ENCODE measurements at places on chromosomes 2 and 18.
A peak's percentile ranks its signal among the peaks of the same experiment; 100 is the strongest.

DNA sequence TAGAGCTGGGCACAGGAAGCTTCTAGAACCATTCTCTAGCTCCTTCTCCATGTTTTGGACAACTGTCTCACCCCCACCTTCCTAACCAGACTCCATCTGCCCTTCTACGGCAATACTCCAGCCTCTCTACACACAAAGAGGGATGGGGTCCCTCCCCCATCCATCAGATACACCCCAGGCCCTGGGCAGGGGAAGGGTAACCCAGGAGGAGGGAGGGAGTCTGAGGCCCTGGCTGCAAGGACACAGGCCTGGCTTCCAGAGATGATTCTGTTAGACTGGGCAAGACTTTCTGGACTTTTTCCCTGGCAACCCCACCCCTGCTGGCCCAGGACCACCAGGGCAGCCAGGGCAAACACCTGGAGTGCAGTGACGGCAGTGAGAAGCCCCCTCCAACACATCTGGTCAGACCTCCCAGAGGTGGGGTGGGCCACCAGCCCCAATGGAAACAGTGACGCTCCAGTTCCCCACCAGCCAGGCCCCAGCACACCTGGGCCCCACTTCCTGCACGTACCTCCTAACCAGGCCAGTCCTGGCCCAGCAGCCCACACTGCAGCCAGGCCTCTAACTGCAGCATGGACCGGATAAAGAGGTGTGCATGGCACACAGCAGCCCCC lies 6.5 kb downstream of the CYP26B1 start:
- DNase-seq = no peak

- DNase-seq = peak; percentile 24
Observed at GRCh38 chr18:2441544-2441943, 129.8 kb downstream of the METTL4 start.

DNA sequence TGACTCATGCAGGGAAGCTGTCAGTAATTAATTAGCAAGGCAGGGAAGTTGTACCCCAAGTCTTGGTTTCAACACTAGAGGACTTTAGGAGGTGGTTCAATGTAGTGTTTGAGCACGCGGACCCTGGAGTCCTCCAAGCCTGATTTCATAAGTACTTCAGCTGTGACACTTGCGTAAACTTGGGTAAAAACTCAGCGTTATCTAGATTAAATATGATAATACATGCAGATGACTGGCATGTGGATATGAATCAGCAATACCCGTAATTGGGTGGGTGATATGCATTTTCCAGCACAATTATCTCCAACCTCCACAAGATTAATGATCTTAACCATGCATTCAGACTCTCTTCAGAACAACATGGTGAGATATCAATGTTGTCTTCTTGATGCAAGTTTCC lies 5.2 kb downstream of the UGT1A7 start:
- DNase-seq = no peak

DNA sequence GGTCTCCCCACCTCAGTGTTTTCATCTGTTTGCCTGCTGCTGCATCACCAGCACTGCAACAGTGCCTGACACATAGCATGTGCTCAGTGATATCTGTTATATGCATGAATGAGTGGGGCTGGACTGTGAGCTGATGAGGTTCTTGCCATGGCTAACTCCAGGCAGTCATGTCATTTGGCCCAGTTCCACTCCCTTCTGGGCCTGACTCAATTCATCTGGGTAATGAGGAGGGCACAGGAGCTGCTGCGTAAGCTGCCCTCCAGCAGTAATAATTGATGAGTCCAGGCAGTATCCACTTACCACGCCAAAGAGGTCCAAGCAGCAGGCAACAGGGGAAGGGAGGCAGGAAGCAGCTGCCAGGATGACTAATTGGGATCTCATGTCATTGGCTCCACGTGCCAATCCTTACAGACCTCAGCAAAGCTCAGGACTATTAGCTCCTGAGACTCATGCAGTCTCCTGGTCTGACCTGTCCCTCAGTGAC lies 34.1 kb upstream of the MAT2A start:
- peak; percentile 90 for DNase-seq

GRCh38 chr2:60400462-60401246 lies 152.8 kb downstream of the BCL11A start:
- no peak for DNase-seq

DNA sequence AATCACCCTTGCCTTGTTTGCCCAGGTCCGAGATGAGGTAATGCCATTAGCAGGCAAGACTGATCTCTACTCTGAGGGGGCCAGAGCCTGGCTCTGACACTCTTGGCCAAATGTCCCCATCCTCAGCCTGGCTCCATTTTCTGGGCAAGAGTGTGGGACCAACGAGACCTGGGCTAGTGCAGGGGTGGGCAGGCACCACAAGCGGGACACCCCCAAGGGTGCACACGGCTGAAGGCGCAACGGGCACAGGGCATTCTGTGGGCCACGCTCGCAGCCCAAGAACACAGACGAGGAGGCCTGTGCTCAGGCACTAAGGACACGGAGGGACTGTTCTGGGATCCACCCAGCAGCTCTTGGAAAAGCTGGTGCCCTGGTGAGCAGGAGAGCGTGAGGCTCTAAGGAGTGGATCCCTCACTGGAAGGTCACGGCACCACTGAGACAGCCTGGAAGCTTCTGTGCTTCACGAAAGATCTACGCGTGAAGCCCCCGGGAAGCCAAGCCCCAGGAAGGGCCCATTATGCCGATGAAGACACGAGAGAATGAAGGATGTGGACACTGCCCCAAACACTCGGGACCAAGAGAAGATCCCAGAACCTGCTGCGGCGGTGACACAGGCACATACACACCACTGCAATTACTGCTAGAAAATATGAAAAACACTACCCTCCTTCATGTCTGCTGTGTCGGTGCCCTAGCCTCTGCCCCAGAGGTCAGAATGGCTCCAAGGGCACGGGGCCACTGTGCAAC lies 138.2 kb downstream of the HDAC4 start:
- no peak for DNase-seq

- DNase-seq = no peak
Observed at GRCh38 chr2:170836027-170836426, 19.3 kb downstream of the GAD1 start.
